T-helper 9 cell (primary cell): ENCODE measurements at places on chromosomes 11 and 22.

DNA sequence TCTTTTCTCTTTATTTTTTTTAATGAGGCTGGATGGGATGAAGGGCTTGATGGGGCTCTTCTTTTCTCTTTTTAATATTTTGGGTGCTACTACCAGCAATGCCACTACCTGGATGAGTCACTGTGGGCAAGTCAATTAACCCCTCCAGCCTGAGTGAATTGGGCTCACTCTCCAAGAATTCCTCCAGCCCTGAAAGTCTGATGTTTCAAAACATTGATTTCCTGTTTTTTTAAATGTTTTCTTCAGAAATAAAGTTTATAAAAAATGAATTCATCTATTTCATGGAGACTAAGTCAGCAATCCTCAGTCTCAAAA lies 812 bp upstream of the OR5A2 start:
- no peak for DNase-seq

DNA sequence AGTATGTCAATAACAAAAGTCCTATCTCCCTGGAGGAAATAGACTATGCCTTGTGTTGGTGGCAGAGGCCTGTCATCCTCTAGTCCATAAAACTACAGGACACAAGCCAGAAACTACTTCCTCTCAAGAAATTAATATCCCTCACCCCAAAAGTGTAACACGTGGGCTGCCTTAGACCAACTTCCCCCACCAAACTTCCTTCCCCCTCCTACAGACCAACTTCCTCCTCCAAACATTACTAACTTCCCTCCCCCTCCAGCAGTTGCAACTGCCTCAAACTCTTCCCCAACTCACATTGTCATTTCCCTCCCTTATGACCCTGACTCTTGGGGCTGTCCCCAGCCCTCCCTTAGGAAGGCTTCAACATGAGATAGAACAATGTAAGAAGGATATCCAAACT lies 6.3 kb downstream of the OR52K2 start:
- DNase-seq = no peak

DNA sequence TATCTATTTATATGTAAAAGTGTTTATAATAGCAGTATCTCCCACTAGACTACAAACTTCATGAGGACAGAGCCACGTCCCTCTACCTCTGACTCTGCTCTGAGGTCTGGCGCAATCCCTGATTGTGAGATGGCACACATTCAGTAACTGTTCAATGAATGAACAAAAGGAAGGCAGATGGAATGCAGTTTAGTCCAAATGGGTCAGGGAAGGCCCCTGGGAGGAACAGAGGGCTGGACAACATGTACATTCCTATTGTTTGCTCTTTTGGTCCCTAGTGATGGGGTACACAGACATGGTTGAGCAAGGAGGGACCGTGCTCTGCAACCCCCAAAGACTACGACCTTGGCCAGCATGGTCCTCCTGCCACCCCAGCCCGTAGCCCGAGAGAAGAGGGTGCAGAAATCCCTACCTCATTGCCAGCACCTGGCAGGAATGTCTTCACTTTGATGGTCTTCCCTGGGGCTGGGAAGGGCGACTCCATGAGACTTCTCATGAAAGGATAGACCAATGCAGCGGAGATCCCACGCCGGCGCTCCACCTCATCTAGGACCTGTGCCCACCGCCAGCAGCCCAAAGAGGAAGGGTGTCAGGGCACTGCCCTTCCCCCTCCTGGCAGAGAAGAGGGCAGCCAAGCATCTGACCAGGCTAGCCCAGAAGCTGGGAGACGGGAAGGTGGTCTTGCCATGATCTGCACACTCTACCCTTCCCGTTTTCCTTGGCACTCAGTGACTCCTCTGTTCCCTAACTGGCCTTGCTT lies 24.3 kb downstream of the RPL27A start:
- no peak for DNase-seq

GRCh38 chr11:63747011-63747410 lies 21.6 kb downstream of the ZFTA start:
- DNase-seq = no peak

DNA sequence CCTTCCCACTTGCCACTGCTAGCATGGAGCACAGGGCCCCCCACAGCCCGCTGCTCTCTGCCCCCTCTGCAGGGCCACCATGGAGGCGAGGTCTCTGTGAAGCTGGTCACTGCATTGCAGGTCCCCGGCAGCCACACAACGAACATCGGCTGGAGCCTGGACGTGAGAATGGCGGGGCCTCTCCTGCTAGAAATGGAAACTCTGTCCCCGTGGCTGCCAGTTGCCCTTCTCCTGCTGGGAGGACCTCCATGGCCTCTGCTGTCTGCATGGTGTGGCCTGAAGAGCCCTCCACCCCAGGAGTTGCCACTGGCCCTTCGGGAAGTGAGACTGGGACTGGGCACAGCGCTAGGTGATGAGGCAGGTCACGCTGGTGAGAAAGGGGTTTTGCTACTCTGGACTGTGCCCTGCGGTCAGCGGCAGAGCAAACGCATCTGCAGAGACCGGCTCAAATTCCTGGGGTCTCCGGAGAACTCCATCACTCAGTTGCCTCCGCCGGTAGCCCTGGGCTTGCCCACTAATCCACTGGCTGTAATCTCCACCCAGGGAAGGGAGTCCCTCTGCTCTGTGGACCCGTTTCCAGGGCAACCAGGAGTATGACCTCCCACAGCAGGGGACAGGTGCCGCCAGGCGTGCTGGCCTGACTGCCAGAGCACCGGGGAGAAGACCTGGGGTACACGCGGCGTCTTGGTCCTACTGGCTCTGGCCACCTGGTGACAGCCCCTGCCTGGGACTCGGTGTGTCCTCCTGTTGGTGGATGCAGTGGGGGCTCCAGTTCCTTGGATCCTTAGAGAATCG lies 806.3 kb downstream of the BRD1 start:
- no peak for DNase-seq

DNA sequence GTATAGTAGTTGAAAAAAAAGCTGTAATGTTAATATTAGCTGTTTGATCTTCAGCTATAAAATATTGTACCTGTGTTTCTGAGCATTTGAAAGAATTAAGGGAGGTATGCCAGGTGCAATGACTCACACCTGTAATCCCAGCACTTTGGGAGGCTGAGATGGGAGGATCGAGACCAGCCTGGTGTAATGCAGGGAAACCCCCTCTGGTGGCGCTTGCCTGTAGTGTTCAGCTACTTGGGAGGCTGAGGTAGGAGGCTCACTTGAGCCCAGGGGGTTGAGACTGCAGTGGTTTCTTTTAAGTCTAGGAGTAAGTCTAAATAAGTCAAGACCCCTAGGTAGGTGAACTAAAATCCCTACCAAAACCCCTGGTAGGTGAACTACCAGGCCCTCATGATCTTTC lies 37.1 kb downstream of the TAF1D start:
- no peak for DNase-seq

DNA sequence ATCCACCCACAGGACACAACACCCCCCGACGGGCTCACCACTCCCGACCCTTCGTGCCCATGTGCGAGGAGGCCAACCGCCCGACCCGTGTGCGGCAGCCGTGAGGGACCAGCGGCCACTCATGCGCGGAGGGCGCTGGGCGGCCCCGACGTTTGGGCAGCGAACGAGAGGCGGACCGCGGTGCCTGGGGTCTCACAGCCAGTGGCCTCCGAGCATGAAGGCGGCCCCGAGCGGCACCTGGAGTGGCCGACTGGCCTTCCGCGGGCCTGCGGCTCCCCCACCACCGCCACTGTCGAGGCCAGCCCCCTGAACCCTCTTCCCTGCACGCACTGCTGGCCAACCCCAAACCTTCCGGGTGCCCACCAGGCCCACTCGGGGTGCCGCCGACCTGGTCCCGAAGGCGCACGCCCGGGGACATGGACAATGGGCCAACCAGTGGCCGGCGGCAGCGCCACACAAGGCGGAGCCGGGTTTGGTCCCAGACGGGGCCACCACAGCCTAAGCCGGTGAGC lies 4274.9 kb upstream of the OR11H1 start:
- no peak for DNase-seq

DNA sequence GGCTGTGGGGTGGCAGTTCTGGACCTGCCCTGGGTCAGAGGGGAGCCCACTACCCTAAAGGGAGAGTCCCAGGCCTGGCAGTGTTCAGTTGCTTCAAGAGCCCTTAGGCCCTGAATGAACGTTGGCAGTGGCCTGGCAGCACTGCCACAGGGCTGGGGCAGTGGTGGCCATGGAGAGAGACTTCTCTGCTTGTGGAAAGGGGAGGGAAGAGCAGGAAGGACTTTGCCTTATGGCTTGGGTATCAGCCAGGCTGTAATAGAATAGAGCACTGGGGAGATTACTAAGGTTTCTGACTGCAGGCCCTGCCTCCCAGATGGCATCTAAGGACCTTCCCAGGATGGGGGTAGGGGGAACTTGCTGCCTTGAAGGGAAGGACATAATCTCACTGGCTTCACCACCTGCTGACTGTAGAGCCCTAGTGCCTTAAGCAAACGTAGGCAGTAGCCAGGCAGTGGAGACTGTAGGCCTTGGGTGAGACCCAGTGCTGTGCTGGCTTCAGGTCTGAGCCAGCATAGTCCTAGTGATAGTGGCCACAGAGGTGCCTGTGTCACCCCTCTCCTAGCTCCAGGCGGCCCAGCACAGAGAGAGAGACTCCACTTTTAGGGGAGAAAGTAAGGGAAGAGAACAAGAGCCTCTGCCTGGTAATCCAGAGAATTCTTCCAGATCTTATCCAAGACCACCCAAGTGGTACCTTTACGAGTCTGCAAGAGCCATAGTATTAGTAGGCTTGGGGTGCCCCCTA lies 27.6 kb downstream of the PLA2G6 start:
- DNase-seq = no peak

DNA sequence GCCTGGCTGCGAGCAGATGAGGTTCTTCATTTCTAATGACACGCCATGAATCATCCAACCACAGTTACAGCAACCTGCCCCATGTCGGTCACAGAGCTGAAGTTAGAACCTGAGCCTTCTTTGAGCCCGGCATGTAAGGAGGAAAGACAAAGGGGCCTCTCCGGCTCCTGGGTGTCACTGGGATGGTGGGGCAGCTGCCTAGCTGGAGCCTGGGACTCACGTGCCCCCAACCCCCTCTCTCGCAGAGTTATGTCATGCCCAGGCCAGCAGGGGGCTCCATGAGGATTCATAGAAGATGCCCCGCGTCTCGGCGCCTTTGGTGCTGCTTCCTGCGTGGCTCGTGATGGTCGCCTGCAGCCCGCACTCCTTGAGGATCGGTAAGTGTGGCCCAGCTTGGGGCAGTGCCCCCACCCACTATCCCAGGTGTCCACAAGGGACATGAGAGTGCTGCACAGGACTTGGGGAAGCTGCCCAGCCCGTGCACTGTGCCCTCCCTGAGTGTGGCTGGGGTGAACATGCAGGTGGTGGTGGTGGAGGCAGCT lies 148.5 kb downstream of the GRIK4 start:
- no peak for DNase-seq

- peak; percentile 70 for DNase-seq
Observed at GRCh38 chr22:39545386-39546365, 13.1 kb upstream of the RPS19BP1 start.

DNA sequence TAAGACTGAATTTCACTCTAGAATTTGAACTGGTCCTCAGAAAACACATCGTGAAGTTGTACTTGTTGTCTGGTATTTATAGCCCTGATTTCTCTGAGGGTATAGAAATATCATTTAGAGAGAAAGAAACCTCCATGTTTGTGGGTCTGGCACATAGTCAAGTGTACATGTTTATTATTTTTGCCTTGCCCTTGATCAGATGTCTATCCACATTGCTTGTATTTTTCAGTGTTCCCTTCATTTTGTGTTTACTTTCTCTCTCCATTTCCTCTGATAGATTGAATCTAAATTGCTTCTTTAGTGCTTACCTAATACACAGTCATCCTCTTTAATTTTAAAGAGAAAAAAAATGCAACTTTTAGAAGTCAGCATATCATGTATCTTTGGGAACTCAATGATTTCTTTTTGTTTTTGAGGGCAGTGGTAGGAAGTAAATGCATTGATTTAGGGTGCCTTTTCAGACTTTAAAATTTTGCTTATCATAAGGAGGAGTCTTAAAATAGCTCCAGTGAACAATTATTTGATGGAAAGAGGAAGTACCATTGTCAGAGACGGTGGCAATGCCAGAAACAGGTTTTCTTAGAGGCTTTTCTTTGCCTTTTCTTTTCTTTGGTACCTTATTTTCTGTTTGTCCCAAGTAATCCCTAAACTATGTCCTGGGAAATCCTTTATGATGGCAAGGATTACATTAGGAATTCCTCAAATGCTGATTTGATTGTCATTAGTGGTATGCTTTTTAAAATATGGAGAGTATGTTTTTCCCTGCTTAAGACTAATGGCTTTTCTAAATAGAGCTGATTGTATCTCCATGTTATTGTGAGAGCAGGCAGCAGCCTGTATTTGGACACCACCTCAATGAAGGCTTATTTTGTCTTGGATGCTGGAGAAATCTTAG lies 29.8 kb upstream of the TECTA start:
- no peak for DNase-seq

DNA sequence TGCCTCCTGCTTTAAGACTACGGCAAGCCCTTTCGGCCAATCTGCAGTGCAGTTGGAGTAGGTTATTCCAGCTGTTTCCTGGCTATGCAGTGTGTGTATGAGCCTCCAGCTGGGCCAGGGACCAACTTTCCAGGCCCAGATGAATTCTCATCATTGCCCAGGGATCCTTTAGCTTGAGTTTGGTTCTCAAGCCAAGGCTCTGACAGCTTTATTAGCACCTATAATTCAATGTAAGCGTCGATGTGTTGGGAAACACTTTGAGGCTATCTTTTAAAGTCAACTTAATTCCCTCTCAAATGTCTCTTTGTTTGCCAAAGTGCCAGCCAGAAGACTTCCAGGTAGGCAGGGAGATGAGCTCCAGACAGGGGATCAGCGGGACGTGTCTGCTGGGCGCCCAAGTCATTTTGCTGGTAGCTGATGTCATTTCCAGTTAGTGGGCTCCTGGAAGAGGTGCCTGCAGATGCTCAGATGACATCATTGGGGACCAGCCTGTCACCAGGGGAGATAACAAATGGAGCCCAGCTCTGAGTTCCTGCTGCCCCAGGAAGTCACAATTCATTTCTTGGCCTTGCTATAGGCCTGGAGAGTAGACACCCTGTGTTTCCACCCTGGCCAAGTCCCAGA lies 520.4 kb downstream of the SOX6 start:
- DNase-seq = no peak

DNA sequence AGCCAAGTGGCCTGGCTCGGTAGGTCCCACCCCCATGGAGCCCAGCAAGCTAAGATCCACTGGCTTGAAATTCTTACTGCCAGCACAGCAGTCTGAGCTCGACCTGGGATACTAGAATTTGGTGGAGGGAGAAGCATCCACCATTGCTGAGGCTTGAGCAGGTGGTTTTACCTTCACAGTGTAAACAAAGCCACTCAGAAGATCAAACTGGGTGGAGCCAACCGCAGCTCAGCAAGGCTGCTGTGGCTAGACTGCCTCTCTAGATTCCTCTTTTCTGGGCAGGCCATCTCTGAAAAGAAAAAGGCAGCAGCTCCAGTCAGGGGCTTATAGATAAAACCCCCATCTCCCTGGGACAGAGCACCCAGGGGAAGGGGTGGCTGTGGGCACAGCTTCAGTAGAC lies 22.3 kb upstream of the OR5B21 start:
- no peak for DNase-seq
